Stimulated activated CD8-positive, alpha-beta memory T cell treated with anti-CD3 and anti-CD28 coated beads, Interleukin-15, amount 100 ng/mL, for 24 hours (primary cell): ENCODE measurements at places on chromosomes 3 and 15.
A peak's percentile ranks its signal among the peaks of the same experiment; 100 is the strongest.

GRCh38 chr3:147575391-147575790, 166.2 kb downstream of the ZIC1 start:
- no peak for DNase-seq

GRCh38 chr3:17672506-17672905, 69.9 kb downstream of the TBC1D5 start:
- DNase-seq: no peak

DNA sequence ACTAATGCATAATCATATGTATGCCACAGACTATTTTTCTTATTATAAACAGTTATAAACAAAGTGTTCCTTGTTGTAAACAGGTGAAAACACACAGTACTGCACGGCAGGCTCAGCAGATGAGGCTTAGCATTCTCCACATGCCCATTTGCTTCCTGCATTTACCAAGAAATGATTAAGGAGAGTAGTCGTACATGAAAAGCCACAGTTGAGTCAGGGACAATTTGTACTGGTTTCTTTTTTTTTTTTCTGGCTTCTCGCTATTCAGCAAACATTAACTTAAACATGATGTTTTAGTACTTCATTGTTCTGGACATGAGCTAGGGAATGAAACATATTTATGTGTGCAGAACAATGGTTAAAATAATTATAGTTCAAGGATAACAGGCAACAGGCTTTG, 63.4 kb downstream of the GHSR start:
- DNase-seq: no peak

- no peak for DNase-seq
Observed at GRCh38 chr3:170692720-170693119, 106.8 kb upstream of the SLC7A14 start.

- DNase-seq: no peak
Observed at GRCh38 chr15:71218272-71218805, 103.1 kb downstream of the THSD4 start.

- no peak for DNase-seq
Observed at GRCh38 chr3:127165694-127166485, 27.0 kb upstream of the PRR23E start.

GRCh38 chr15:38860253-38860652, 295.6 kb upstream of the RASGRP1 start:
- no peak for DNase-seq

DNA sequence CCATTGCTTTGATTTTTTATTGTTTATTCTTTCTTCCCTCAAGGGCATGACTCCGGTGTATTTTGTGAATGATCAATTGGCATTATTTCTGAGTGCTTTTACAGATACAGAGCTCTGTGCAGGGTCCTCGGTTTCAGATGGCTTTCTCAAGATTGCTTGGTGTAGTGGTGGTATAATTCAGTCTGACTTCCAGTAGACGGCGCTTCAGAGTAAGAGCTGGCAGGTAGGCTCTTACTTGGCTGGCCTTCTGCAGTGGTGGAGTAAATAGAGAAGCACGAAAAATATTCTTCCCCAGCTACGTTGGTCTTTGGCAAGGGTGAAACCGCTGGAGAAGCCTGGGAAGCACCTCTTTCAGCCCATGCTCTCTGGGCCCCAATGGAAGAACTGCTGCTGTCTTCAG, 723.0 kb upstream of the BCHE start:
- no peak for DNase-seq

GRCh38 chr3:37603722-37604121, 258.0 kb upstream of the CTDSPL start:
- no peak for DNase-seq

GRCh38 chr3:72494130-72494529, 354.1 kb downstream of the SHQ1 start:
- DNase-seq: no peak

GRCh38 chr3:13389378-13389777, 30.7 kb downstream of the NUP210 start:
- no peak for DNase-seq

GRCh38 chr3:177764377-177764912, 567.2 kb upstream of the TBL1XR1 start:
- DNase-seq: no peak

GRCh38 chr3:196971094-196971698, 2.6 kb upstream of the PIGZ start:
- DNase-seq: no peak

- DNase-seq: peak; percentile 15
Observed at GRCh38 chr3:15858547-15859506, 61.0 kb upstream of the ANKRD28 start.

DNA sequence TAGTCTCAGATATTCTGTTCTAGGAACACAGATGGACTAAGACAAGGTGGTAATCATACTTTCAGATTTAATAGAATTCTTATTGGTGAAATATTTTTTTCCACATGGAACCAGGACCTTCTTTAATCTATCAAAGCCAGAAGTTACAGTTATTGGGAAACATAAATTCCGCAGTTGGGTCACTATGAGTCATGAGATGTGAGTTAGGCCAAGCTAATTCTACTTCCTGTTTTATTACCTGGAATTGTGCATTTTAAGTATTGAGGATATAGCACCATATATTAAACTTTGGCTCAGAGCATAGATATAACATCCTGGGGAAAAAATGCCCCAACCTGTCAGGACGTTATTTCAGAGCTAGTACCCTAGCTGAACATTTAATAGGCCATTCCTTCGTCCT, 96.4 kb upstream of the P3H2 start:
- DNase-seq: no peak

- DNase-seq: no peak
Observed at GRCh38 chr15:25674913-25675312, 188.2 kb downstream of the ATP10A start.

DNA sequence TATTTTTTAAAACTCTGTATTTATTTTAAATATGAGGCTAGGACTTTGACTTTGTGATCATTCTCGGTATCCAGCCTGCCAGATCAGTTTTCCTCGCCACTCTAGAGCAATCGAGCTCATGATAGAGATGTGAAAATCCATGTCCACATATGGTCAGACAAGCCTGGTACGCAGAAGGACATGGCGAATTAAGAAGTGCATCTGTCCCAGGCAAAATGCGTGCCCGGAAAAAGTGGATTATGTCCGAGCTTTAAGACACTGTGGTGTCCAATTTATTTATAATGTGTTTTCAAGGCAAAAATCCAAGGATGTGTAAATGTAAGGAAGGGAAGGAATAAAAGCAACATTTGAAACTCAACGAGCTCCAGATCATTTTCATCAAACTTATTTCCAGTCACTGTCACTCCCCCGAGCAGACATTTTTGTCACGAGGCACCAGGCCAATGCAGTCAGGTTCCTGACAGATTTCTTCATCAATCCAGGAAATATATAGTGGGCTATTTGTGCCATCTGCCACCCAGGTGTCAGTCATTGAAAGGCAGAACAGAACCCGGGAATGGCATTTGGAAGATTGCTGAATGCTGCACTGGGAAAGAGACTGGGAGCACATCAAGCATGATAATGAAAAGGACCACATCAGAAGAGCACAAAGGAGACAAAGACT, 825.7 kb downstream of the SQOR start:
- no peak for DNase-seq
